ENCODE measurements at places on chromosomes 4 and X.

GRCh38 chr4:102064747-102065442 is 274.4 kb downstream of the BANK1 start:
- no peak for DNase-seq

DNA sequence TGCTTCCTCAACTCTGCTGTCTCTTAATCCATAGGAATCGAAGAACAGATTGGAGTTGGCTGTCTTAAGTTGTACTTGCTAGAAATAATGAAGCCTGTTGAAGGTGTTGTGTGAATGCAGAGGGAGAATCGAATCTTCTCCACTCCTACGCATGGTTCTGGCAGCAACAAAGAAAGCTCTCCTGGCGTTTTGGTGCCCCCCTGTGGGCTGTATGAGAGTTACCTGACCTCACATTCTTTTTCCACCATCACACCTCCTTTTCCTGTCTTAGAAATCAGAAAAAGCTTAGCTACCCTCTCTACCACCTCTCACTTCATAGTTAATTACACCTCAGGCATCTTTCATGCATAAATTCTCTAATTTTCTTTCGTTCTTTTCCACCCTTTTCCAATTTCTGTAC is 16.3 kb downstream of the KLF8 start:
- peak; percentile 40 for DNase-seq

DNA sequence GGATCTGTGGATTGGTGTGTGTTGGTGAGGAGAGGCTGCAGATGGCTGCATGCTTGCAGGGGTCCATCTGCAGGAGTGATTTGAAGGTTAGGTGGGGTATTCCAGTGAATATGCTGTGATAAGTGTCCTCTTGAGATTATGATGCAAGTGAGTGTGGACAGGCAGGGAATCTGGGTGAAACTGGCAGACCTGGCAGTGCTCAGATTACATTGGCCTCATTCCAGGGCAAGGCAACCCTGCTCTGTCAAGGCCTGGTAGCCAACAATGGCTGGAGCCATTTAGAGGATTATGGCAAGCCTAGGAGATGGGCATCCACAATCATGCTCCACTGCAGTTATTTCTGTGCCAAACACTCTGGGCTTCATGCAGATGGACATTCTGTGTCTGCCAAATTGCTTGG is 113.9 kb downstream of the RTL3 start:
- no peak for DNase-seq

DNA sequence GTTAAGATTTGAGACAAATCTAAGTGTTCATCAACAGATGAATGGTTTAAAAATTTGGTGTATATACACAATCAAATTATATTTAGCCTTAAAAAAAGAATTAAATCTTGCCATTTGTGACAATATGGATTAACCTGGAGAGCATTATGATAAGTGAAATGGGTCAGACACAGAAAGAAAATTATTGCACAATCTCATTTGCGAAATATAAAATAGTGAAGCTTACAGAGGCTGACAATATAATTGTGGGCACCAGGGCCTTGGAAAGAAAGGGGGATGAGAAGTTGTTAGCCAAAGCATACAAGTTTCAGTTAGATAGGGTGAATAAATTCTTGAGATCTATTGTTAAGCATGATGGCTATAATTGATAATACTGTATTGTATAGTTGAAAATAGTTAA is 883.0 kb downstream of the TECRL start:
- DNase-seq: no peak

- no peak for DNase-seq
These were observed 32.3 kb downstream of the ETNPPL start for GRCh38 chr4:108730579-108730978.
